ENCODE measurements at places on chromosomes 5 and 9.

DNA sequence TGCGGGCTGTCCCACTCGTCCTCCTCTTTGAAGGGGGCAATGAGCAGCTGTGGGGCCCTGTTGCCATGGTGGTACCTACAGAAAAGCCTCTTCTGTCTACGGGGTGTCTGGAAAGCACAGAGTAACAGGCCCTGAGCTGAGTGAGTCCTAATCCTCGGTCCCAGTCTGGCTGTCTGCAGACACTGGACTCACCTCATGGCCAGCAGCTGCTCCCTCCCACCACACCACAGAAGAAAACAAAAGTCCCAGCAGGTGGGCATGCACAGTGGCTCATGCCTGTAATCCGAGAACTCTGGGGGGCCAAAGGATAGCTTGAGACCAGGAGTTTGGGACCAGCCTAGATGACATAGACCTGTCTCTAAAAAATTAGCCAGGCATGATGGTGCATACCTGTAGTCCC lies 19.9 kb downstream of the P4HA2 start:
- DNase-seq: no peak

- no peak for DNase-seq
These were observed 47.5 kb downstream of the FEM1C start for GRCh38 chr5:115496936-115497576.

GRCh38 chr9:70291446-70291845 lies 32.7 kb downstream of the SMC5 start:
- DNase-seq: no peak

DNA sequence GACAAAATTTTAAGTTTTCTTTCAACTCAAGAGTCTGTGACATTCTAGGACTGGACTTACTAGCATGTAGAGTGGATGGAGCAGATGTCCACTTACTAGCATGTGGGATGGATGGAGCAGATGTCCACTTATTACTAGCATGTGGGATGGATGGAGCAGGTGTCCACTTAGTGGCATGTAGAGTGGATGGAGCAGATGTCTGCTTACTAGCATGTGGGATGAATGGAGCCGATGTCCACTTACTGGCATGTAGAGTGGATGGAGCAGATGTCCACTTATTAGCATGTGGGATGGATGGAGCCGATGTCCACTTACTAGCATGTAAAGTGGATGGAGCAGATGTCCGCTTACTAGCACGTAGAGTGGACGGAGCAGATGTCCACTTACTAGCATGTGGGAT lies 2.4 kb downstream of the SLC36A1 start:
- DNase-seq: no peak

DNA sequence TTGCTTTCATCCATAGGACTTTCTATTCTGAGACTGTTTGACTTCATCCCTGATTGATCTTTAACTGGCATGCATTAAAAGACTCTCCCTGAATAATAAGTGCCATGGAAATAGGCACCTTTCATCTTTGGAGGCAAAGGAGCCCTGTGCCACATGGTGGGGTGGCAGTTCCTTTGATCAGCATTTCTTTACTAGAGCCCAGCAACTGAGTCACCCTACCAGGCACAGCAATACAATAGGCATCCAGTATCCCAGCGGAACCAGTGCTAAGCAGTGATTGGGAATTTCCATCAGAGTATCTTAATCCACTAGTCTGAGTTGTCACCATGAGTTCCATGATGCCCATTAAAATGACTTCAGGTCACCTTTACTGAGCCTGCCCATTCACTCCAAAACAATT lies 476.1 kb upstream of the MPDZ start:
- no peak for DNase-seq

DNA sequence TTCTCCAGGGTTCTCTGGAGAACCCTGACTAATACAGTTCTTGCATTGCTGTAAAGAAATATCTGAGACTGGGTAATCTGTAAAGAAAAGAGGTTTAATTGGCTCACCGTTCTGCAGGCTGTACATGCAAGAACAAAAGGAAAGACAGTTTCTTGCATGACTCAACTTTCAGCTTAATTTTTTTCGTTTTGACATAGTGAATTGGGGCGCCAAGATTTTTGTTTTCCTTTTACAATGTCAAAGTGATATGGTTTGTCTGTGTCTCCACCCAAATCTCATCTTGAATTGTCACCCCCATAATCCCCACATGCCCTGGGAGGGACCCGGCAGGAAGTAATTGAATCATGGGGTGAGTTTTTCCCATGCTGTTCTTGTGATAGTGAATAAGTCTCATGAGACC lies 11.8 kb upstream of the CRHBP start:
- DNase-seq: no peak

GRCh38 chr5:167232675-167233311 lies 1058.7 kb upstream of the WWC1 start:
- no peak for DNase-seq

GRCh38 chr5:172999372-172999973 lies 15.9 kb downstream of the ATP6V0E1 start:
- no peak for DNase-seq

Data from activated T-cell treated with anti-CD3 and anti-CD28 coated beads, Interleukin-2, amount 50 U/mL, for 72 hours (primary cell).